ENCODE measurements at places on chromosomes 7 and 10.

- DNase-seq: no peak
Measured at GRCh38 chr7:112082306-112082705, 123.9 kb downstream of the DOCK4 start.

GRCh38 chr7:92847305-92847704, 10.9 kb upstream of the CDK6 start:
- DNase-seq: no peak

- no peak for DNase-seq
Measured at GRCh38 chr7:81680120-81680519, 89.7 kb downstream of the HGF start.

- DNase-seq: no peak
Measured at GRCh38 chr7:30087371-30087770, 47.4 kb upstream of the MTURN start.

- DNase-seq: no peak
Measured at GRCh38 chr10:78905957-78906308, 162.8 kb upstream of the ZMIZ1 start.

DNA sequence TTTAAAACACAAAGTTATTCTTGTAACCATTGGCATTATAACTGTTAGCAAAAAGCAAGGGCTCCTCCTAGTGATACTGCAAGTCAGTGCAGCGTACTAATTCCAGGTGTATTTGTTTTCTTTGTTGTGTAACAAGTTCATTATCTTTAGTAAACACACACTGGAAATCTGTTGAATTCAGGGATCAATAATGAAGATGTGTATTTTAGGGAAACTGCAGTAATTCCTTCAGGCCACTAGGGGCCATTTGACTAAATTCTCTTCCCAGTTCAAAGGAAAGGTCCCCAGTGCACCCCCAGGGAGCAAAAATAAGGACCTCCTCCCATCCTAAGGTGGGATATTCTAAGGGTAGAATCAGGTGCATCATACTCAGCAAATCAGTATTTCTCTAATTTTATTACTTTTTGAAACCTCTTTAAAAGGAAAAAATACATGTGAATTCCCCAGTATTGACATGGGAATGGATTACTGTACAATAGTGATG, 158.6 kb upstream of the LYZL1 start:
- DNase-seq: no peak

DNA sequence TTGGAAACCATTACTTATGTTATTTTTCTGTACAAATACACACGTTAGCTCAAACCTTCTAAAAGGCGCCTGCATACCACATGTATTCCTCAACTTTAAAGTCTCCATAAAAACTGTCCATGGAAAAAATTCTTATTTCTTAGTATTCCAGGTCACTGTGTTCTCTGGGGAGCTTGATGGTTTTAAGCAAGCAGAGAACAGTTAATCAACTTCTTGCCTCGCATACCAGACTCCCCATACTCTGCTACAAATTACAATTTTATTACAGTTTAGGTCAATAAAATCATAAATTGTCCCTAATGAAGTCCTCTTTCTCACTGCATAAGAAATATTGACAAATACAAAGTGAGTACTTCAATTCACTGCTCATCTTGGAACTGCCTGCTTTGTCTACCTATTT, 77.0 kb upstream of the GPR22 start:
- DNase-seq: no peak

GRCh38 chr7:140403878-140404564, at the start of gene RAB19:
TSS of gene RAB19 (plus strand) at chr7:140404058. CDS start at chr7:140407647, 3,589 bp downstream.
- DNase-seq: no peak

DNA sequence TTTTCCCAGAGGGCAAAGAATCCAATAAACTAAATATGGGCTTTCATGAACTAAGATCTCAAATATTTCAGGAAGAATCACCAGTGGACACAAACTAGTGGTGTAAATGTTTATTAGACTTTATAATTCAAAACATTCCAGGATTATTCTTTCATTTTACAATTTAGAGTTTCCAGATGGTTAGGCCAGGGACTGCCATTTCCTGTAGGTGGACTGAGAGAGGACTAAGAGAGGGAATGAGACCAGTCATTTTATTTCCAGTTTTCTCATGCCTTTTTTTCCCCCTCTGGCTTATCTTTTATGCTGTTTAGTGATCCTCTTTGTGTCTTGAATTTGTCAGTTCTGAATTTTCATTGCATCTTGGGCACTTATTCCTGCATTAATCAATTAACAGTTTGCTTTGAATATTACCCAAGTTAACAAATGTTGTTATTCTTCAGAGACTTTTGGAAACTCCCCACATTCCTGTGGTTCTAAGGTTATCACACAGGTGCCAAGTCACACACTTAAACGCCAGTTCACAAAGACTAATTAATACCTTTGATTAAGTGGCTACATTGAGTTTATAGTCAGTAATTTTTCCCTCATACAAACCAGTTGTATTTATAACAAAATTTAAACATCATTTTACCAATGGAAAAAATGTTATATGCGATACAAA, 12.3 kb downstream of the CISD1 start:
- no peak for DNase-seq

- DNase-seq: no peak
Measured at GRCh38 chr7:75737856-75738603, 711 bp downstream of the HIP1 start.

DNA sequence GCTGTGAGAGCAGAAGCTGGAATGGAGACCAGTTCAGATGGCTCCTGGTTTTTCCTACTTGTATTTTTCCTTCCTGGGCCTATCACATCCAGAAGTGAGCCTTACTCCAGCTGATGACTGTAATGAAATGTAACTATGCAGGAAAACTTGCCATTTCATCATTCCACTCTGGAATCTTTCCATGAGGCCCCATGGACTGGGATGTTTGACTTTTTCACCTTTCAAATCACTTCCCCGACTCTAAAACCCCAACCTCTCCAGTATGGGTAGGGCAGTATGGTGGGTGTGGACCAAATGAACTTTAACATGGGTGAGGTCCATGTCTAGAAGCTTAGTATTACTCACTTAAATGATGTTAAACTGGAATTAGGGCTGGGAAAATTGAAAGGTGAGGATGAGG, 40.3 kb upstream of the DLD start:
- DNase-seq: no peak

GRCh38 chr7:729140-730000, 2.3 kb upstream of the PRKAR1B start:
- no peak for DNase-seq

GRCh38 chr7:99031496-99031895, 112.4 kb downstream of the SMURF1 start:
- no peak for DNase-seq

DNA sequence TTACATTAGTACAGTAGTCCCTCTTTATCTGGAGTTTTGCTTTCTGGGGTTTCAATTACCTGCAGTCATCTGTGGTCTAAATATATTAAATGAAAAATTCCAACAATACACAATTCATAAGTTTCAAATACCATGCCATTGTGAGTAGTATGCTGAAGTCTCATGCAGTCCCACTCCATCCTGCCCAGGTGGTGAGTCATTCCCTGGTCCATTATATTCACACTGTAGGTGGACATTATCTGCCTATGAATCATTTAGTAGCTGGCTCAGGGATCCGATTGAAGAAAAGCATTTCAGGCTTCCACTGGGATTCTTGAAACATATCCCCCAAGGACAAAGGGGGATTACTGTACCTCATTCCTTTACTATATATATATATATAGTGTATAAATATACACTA, 298.2 kb upstream of the GALNT17 start:
- no peak for DNase-seq

GRCh38 chr7:125984795-125985194, 1055.2 kb upstream of the POT1 start:
- DNase-seq: no peak

GRCh38 chr7:50858528-50859245, 76.0 kb upstream of the GRB10 start:
- no peak for DNase-seq

DNA sequence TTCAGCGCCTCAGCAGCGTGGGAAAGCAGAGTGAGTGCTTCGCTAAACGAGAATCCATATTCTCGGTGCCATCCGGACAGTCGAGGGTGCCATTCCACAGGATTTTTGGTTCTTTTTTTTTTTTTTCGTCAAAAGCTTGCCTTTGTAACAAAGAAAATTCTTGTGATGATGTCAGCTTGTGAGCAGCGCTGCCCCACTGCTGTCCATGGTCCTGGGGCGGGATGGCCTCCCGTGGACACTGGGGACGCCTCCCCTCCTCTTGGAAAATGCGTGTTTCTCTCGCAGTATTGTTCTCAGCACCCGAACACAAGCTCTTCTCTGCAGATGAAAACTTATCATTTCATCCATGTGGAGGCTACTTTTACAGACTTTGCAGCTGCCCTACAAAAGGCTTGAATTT, 477.4 kb downstream of the TCERG1L start:
- no peak for DNase-seq

GRCh38 chr7:75042286-75042685, 31.3 kb downstream of the RCC1L start:
- no peak for DNase-seq

DNA sequence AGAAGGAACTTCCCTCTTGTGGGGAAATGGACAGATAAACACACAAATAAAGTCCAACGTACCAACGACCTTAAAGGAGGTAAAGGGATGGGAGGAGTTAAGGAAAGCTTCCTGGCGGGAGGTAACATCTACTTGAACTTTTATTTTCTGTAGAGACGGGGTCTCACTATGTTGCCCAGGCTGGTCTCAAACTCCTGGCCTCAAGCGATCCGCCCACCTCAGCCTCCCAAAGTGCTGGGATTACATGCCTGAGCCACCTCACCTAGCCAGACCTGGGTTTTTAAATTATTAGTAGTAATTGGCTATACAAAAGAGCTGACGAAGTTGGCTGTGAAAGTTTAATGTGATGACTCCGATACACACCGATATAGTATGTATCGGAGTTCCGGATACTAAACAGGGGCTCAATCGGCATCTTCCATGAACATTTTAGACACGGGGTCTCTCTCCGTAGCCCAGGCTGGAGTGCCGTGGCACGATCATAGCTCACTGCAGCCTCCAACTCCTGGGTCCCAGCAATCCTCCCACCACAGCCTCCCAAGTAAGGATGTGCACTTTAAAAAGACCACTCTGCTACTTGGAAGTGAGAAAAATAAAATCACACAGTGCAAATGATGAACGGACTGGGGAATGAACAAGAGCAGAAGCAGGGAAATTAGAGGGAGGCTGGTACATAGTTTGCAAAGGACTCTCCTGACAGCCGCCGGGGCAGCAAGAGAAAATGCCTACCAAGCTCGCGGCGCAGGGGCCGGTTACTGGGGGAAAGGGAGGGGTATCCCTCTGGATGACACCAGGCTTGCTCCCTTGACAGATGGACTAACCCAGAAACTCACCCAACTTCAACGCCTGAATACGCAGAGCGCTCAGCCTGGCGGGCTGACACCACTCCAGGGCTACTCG, 1.0 kb downstream of the BCL7B start:
- DNase-seq: no peak

GRCh38 chr10:10365676-10366075, 652.0 kb upstream of the CELF2 start:
- no peak for DNase-seq

- no peak for DNase-seq
Measured at GRCh38 chr7:3682028-3682710, 381.1 kb downstream of the SDK1 start.

DNA sequence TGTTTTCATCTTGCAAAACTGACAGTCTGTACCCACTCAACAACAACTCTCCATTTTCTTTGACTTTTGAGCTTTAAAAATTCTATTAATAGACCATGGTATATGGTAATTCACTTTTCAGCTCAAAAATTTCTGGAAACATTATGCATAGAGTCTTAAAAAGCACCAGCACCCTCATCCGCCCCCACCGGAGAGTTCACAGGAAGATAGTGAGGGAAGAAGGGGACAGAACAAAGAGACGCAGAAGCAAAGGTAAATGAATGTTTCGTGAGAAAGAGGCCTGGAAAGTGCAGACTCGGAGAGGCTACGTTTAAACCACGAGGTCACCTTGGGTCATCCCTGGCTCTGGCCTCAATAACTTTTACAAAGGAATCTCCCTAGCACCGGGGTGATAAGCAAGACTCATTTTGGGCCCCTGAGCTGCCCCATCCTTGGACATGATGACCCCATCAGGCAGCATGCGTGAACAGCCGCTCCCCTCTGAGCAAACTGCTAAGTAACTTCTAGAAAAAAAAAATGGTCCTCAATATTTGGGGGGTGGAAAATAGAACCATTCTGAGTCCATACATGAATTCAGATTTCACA, 96.3 kb downstream of the CPXM2 start:
- DNase-seq: no peak

DNA sequence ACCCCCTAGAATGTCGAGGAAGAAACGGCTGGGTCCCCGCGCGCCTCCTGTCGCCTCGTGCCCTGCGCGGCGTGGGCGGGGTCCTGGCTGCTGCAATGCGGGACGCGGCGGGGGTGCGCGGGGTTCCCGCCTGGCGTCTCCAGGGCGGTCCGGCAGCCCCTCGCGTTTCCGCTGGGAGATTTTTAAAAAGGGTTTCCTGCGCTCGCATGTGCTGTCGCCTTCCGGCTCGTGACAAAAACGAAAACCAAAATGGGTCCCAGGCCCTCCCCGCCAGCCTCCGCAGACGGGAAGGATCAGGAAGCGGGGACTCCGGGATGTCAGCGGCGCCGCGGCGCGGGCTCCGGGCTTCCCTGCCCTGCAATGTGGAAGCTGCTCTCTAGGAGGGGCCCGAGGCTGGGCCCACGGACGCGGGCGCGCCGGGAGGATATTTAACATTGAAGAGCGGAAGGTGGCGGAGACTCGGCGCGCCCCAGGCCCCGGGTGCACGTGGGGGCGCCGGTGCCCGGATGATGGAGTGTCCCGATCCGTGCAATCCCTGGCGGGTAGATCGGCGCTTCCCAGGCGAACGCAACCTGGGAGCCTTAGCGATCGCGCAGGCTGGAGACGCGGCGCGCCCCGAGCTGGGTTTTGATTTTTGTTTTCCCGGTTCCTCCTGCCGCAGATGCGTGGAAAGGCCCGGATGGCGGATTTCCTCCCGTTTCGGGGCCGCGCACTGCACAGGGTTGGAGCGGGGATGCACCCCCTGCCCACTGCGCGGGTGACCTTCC, 1.0 kb downstream of the PFKP start:
- peak; percentile 53 for DNase-seq

Measured in foreskin melanocyte (primary cell).